ENCODE measurements at places on chromosomes 2 and 18.

DNA sequence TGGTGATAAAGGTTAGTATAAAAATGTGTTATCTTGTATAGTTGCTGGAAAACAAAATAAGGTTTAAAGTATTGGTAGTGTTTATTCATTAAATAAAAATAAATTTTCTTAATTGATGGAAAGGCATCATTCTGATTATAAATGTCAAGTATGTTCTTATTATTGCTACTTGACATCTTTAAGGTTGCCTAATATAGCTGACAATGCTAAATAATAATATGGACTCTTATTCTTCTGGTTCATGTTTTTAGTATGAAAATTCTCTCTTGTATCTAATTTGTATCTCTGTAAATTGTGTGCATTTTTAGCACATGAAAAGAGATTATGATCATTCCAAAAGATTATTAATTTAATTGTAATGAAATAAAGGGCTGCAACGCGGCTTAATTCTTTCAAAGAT, 25.0 kb downstream of the RBM44 start:
- DNase-seq, result no peak

- DNase-seq, result no peak
Observed at GRCh38 chr2:97718942-97719341, 5.6 kb downstream of the ZAP70 start.

- DNase-seq, result no peak
Observed at GRCh38 chr2:128448331-128449225, 129.9 kb upstream of the HS6ST1 start.

DNA sequence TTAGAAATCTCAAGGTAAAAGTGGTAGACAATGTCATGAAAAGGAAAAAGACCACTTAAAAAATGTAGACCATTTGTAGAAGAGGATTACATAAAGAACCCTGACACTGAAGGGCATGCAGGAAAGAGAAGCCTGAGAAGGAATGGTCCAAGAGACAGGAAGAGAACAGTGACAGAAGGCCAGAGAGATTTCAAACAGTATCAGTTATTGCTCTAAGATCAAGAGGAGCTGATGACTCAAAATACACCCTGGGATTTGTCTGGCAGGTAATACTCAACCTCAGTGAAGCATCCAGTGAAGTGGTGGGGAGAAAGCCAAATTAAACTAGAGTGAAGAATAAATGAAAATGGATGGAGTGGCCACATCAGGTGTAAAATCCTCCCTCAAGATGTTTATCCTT, 100.5 kb downstream of the PDE11A start:
- no peak for DNase-seq

DNA sequence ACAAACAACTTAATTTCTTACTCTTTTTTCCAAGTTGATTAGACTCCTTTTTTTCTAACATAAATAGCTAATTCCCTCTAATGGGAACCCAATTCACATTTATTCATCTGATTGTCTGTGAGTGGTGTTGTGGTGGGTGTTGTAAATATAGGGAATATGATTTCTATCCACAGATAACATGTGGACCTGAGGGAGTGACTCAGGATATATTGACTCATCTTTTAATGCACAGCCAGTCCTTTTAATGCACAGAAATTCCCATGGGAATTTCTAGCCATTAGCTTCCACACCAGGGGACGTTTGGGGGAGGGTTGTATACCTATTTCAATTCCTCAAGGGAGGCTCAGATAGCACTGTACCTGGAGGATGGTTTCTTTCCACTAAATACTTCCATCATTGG, 1339.6 kb upstream of the LRRTM1 start:
- no peak for DNase-seq

- no peak for DNase-seq
Observed at GRCh38 chr2:182649316-182649715, 66.7 kb upstream of the DNAJC10 start.

GRCh38 chr18:80132180-80132812, 23.2 kb downstream of the ADNP2 start:
- no peak for DNase-seq

- DNase-seq, result peak; percentile 2
Observed at GRCh38 chr2:182463760-182464159, 36.9 kb upstream of the PDE1A start.

GRCh38 chr2:136225950-136226835, 108.2 kb upstream of the CXCR4 start:
- DNase-seq, result no peak

DNA sequence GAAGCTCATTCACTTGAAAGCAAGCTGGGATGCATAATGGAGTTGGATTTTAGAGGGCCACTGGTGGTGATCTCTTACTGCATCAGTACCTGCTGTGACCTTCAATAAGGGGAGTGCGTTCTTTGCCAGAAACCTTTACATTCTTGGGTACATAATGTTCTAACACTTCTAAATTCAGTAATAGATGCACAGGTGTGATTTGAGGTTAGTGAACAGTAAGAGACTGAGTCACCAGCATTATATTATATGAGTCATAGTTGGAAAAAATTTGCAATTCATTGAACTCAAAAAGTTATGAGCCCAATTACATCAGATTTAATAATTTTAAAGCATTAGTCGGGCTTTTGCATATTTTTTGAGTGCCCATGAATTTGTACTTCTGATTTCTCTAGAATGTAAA, 803.3 kb downstream of the ADCYAP1 start:
- no peak for DNase-seq

DNA sequence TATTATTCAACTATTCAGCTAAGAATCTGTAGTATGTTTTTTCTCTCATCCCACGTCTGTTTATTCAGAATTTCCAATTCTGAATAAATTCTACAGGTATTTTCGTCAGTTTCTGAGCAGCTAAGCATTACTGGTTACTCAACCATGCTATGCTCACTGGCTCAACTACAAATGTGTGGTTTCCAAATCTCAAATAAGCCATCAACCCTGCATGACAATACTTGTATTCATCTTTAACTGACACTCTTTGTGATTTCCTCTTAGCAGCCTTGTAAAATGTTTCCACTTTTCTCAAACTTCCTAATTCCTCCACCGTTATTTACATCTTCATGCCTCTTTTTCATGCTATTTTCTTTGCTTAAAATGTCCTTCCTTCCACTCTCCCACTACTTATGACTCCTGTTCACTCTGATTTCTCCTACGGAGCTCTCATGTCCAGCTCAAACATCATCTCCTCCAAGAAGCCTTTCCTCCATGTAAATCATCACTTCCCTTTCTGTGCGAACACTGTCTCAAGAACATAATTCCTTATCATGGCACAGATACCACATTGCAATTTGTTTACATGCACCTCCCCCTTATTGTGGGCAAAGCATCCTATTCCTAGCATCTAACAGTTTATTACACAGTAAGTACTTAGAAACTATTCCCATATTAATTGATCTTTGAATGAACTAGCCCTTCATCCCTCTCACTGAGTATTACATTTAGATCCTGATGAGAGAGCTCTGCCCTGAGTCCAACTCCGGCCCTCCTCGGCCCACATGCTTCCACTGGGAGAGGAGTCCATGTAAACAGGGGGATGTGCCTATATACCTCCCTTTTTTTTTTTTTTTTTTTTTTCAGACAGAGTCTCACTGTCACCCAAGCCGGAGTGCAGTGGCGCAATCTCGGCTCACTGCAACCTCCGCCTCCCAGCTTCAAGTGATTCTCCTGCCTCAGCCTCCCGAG, 10.5 kb downstream of the CCDC88A start:
- DNase-seq, result no peak

DNA sequence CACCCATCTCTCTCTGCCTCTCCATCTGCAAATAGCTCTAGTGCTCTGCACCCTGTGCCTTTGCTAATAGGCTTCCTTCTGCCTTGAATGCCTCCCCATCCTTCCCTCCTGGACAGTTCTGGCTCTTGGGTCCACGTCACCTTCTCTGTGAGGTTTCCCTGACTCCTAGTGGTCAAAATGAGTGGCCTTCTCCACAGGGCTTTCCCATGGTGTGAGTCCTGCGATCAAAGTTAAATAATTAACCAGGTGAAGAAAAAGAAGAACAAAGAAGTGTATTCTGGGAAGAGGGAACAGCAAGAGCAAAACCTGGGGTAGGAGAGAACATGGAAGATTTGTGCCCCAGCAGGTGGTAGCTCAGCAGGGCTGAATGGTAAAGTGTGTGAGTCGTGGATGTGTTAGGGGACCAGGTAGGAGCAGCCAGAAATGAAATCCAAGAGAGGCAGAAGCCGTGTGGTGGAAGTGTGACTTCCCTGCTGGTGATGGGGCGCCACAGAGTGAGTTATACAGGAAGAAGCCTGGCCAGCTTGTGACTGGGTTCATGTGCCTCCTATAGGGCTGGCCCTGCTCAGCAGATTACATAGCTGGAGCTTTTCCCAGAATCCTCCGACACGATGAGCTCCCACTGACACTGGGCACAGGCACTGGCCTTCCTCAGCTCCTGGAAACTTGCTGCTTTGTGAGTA, 93.8 kb upstream of the LDAH start:
- DNase-seq, result no peak

GRCh38 chr2:168858146-168858545, 32.1 kb downstream of the SPC25 start:
- no peak for DNase-seq

DNA sequence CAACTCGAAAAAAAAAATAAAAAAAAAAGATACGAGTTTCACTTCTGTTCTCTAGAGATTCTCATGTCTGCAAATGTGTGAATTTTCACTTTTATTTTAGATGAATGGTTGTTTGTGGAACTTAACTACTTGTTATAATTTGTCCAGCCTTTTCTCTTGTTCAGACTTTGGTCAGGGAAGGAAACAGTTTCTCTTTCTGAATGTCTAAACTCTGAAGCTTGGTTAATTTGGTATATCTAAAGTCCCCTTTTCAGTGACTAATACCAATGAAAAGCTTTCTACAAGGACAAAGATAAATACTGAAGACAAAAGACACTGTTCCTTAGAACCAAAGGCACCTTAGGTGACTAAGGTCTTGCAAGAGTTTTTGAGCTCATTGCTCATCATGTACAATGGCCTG, 144.4 kb upstream of the PIEZO2 start:
- no peak for DNase-seq

DNA sequence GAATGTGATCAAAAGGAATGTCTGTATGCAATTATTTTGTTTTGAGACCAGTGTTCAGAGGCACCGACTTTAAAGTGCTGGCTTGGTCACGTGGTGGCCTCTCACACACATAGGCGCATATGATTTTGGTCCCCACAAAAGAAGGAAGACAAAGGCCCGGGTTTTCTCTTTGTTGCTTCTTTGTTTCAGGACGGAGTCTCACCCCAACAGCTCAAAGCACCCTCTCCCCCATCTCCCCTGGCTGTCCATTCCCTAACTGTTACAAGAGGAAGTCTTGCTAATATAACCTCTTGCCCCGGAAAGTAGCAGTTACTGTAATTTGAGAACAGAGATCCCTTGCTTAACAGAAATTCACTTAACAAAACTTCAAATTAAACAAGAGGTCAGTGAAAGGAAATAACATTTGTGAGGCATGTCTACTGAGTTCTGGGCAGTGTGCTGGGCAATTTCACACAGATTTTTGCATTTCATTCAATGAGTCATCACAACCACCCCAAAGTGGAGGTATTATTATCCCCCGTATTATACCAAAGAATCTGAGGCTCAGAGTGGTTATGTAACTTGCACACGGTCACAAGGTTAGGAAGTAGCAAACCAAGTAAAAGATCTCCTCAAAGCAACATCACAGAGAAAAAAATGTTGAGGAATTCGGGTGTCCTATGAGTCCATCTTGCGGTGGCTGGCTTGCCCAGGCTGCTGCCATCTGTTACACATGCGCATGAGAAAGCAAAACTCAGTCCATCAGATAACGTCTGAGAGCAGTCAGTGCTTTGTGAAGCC, 75.8 kb downstream of the SDC1 start:
- DNase-seq, result no peak
